ENCODE measurements at places on chromosomes 6 and 20. TPM values are rescaled to one million over a fixed set of nuclear protein-coding genes. Genes with fewer than 3 reads are reported as not detected.

The SIRPA gene
- 30.8 TPM for total RNA-seq

The DHX16 gene
- 36.2 TPM for total RNA-seq

The KCNK16 gene
- total RNA-seq = not detected

The TRIM40 gene
- total RNA-seq = not detected

The FOXQ1 gene
- 6.7 TPM for total RNA-seq

The PACRG gene
- total RNA-seq = 7.0 TPM

The SLC22A7 gene
- total RNA-seq = not detected

The SHLD1 gene
- total RNA-seq = 3.3 TPM

The PLAGL1 gene
- total RNA-seq = 13.2 TPM

The CLPSL1 gene
- not detected for total RNA-seq

The ZNF831 gene
- total RNA-seq = 0.15 TPM

The SNAP91 gene
- 5.4 TPM for total RNA-seq

The LTA gene
- not detected for total RNA-seq

The SEL1L2 gene
- total RNA-seq = not detected

The BLOC1S5 gene
- total RNA-seq = 15.2 TPM

The GTF2H4 gene
- total RNA-seq = 16.4 TPM

The PTPRA gene
- 79.3 TPM for total RNA-seq

The PRSS16 gene
- total RNA-seq = not detected

The NR2E1 gene
- not detected for total RNA-seq

The PTPRT gene
- not detected for total RNA-seq

The CENPW gene
- 0.69 TPM for total RNA-seq

The BTNL2 gene
- not detected for total RNA-seq

The XKR7 gene
- not detected for total RNA-seq

The CASS4 gene
- 6.8 TPM for total RNA-seq

The NSFL1C gene
- total RNA-seq = 54.9 TPM

The CYP21A2 gene
- 0.81 TPM for total RNA-seq

The PRKN gene
- 39.2 TPM for total RNA-seq

The FOXF2 gene
- 41.7 TPM for total RNA-seq

The TOMM34 gene
- 6.8 TPM for total RNA-seq

The SEMG1 gene
- total RNA-seq = not detected

The PAK5 gene
- 0.05 TPM for total RNA-seq

Data from gastroesophageal sphincter (tissue), 4 donors.